Hindlimb muscle (tissue), 1 donor: ENCODE measurements at places on chromosomes 6 and 20.

DNA sequence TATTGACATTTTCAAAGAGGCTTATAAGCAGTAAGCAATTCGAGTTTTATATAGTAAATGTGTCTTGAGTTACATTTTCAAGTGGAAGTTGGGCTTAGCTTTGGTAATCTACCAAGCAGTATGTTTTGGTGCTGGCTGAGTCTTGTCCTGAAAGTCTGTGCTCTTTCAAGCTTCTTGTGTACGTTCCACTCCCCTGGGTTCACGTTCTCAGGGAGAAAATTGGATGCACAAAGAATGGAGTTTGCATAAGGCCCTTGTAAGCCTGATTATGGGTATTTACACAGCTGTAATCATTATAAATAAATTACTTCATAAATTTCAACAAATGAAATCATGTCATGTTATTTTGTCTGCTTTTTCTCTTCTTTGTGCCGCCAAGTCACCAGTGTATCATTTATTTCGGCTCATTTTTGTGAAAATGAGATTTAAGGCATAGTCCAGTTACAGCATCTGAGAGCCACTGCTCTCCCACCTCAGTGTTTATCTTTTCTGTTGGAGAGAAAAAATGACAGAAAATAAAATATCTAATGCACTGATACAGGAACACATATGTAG is 262.5 kb downstream of the BTBD3 start:
- no peak for DNase-seq

DNA sequence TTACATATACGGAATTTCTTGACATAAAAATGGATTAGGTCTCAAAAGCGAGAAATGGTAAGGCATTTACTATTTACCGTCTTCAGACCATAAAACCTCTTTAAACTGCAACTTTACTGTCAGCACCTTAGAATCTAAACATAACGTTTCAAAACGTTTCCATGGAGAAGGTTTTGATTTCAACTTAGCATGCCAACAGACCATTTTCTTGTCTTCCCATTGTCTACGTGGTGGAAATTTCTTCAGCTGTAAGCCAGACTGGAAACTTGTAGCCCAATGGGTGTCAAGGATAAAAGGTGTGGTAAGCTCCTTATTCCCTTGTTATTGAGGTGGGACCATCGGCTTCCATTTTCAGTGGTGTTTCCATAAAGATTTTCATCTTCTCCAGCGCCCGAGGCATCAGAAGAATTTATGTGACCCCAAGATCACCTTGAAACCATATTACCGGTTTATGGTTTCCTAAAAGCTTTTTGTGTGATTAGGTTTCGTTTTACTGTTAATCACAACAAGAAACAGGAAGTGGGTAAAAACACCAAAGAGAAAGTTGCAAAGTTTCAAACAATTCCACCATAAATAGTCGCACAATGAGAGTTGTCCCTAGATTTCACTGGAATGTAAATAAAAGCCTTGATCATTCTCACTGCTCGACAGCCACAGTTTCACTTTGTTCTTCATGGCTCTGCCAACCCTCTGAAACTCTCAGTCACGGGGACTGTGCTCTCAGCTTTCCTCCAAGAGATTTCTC is 63.0 kb upstream of the CD2AP start:
- peak; percentile 27 for DNase-seq

- no peak for DNase-seq
Measured at GRCh38 chr6:150256618-150257272, 112.1 kb upstream of the IYD start.

GRCh38 chr20:34397096-34397495 is 34.0 kb downstream of the ITCH start:
- DNase-seq = no peak

GRCh38 chr6:159252955-159253508 is 83.8 kb downstream of the FNDC1 start:
- DNase-seq = no peak

DNA sequence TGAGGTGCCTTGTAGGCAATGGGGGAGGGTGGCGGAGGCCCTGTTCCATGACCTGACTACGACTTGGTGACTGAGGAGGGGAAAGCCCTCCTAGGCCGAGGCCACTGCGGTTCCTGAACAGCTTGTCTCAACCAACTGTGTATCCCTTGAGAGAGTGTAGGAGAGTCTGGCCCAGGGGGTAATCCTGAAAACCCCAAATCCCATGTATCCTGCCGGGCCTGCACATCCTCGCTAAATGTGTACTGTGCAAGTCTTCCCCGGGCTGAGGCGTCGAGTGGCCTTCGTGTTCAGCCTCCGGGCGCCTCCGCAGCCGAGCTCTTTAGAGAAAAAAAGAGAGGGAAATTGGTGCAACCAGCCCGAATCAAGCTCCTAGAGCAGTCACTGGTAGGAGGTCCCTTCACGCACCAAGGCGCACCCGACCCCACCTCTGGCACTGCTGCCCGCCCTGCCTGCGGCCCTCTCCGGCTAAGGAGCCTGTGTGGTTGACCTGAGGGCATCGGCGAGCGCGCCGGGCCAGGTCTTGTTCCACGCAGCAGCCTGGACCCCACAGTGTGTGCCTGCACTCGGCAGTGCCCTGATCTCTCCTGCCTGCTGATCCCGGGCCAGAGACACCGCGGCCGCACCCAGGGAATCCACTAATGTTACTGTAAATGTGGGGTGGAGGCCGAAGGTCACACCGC is 7.3 kb downstream of the SIM1 start:
- DNase-seq = no peak

GRCh38 chr6:18527836-18528743 is 140.9 kb downstream of the RNF144B start:
- no peak for DNase-seq

- DNase-seq = no peak
Measured at GRCh38 chr6:139409026-139409425, 34.6 kb upstream of the CITED2 start.

DNA sequence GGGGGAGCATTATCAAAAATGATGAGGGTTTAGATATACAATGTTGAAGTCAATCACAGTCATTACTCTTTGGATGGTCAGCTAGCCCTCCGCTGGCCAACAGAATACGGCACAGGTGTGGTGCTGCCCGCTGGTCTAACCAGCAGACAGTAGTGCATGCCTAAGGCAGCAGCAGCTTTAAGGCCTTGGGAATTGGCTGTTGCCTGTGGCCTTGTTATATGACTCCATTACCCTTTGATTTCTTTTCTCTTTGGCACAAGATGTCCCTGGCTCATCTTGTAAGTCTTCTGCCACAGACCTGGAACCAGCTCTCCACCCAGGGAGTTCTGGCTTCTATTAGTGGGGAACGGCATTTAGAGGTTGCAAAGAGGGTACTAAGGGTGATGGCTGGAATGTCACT is 110.2 kb downstream of the WDR27 start:
- no peak for DNase-seq

- no peak for DNase-seq
Measured at GRCh38 chr6:14765721-14766390, 480.0 kb upstream of the JARID2 start.

- no peak for DNase-seq
Measured at GRCh38 chr6:88377976-88378568, 211.9 kb upstream of the CNR1 start.

DNA sequence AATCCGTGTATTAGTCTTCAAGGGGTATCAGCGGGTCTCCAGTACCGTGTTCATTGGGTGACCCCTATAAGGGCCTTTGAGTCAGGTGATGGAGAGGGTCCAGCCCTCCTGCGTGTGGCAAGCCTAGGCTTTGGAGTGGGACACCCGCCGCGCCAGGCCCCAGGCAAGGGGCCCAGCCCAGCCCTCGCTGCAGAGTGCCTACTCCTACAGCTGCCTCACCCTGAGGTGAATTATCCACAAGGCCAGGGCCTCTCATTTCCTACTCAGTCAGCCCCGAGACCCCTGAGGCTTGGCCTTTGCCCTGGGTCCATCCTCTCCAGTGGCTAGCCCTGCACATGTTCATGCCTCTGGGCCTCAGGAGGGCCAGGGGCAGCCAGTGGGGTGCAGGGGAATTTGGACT is 45.1 kb downstream of the TMEM242 start:
- no peak for DNase-seq

- DNase-seq = no peak
Measured at GRCh38 chr20:2930538-2930937, 57.3 kb downstream of the PTPRA start.

- DNase-seq = no peak
Measured at GRCh38 chr20:48211238-48211637, 426.0 kb upstream of the SULF2 start.

- no peak for DNase-seq
Measured at GRCh38 chr6:130037207-130037811, 18.9 kb downstream of the L3MBTL3 start.

- DNase-seq = peak; percentile 77
Measured at GRCh38 chr6:6736791-6737654, 148.5 kb downstream of the LY86 start.

DNA sequence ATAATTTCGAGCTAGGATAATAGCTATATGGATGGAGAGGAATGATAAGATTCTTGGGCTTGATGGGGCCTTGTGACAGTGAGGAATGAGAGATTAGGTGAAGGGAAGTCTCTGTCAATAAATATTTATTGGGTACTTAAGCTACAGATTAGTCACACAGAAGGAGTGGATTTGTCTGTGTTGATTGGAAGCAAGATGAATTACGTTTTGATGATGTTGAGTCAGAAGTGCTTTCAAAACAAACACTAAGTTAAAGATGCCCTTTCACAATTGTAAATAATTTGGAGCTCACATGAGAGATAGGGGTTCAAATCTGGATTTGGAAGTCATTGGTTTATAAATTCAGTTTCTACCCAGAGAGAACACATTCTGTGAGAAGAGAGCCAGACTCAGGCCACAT is 834.2 kb downstream of the KIF16B start:
- no peak for DNase-seq

DNA sequence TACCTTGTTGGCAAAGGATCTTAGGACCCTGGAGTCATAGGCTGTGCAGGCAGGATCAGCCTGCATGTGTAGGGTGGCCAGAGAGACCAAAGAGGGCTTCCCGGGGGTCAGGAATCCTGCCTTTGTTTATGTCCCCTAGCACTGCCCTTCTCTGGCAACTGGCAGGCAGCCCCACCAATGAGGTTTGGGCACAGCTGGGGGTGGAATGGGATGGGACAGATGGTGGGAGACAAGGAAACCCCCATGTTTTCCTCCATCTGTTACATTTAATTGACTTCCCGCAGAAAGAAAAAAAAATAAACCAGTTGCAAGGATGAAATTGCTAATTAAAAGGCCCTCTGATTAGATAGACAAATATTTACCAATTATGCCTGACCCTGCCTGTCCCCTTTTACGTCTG is 27.6 kb downstream of the CD40 start:
- no peak for DNase-seq

DNA sequence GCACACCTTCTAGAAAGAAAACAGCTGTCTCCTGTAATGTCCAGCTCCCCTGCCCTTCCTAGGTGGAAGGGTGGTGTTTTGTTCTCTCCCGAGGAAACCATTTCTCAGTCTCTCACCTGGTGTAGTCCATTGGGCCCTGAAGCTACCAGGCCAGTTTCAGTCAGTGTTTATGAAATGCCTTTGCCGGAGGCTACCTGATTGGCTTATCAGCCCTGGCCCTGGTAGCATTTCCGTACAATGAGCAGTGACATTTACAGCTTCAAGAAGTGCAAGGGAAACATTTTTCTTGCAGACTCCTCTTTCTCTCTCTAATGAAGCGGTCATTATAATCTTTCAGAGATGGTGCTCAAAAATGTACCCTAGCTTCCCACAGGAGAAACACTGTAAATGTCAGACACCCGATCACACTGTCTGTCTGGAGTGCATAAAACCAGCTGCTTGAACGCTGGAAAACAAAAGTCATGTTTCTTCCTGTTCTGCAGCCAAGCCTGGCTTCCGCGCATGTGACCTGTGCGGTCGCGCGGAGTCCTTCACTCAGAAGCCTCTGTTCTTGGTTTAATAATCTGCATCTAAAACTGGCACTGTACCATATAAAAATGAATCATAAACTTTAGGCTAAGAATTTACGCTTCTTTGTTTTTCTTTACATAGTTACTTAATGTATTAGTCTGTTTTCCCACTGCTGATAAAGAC is 28.4 kb upstream of the SAYSD1 start:
- no peak for DNase-seq

DNA sequence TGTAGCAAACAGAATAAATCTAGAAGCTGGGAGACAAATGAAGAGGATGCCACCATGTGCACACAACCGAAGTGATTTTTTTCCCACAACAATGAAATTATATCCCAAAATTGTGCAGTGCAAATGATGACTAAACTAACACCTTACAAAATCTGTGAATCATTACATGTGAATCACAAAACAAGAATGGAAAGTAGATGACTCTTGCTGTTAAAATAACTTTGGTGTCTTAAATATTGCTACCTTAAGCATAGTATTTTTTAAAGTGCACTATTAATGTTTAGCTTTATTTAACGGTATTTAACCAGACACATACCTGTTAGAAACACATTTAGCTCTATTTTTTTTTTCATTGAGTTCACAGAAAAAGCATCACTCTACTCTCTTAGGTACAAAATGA is 190.8 kb downstream of the TBC1D32 start:
- DNase-seq = no peak

DNA sequence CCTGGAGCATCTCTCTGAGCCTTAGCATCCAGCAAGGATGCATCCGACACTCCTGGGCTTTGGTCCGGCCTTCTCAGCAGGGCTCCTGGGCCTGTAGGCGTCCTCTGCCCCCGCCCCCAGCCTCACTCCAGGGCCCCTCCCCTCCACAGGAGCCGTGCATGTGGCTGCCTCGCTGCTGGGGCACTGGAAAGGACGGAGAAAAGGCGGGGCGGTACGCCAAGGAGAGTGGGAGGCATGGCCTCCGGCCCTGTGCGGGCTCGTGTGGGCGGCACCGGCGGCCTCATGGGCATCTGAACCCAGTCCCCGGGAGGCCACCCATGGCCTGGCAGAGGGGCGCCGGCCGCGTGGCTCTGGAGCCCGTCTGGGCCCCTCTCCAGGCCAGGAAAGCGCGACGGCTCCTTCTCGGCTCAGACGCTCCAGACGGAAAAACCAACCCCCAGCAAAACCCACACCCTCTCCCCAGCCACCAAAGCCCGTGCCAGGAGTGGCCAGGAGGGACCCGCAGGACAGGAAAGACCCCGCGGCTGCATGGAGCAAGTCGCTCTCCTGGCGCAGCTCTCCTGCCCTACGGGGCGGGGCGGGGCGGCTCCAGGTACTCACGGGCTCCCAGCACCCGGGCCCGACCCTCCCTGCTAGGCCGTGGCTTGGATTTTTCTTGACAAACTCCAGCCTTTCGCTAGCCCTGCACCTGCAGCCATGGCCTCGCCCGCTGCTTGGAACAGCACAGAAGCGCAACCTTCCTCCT is 419.9 kb downstream of the QKI start:
- no peak for DNase-seq

DNA sequence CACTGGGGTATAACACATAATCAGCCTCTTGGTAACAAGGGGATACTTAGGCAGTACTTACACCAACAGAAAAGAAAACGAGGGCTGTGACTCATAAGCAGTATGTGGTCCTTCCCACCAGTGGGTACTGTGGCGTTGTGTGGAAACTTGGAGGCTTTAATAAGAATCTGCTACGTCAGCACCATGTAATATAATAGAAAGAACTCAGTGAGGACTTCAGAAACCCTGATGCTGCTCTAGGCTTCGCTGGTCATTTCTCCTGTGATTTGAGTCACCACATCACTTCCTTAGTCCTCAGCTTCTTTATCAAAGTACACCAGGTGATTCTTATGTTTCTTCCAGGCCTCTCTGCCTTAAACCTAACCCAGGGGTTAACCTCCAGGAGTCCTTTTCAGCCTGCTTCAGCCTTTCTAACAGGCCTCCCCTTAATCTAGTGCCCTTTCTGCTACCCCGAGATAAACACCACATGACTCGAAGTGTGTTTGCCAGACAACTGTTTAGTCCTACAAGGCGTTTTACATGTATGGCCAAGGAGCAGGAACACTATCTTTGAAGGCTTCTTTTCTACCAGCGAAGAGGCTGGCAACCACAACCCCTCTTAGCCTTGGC is 68.5 kb downstream of the FYN start:
- no peak for DNase-seq

- DNase-seq = no peak
Measured at GRCh38 chr20:41287327-41287726, 30.2 kb downstream of the ZHX3 start.
